Activated CD4-positive, alpha-beta T cell treated with anti-CD3 and anti-CD28 coated beads, Interleukin-2, Interleukin-6, amounts not matched to agents 100 ng/mL and 50 ng/mL, durations not matched to agents 16 hours and 8 hours (primary cell): ENCODE measurements at places on chromosomes 3 and 15.

GRCh38 chr3:110667216-110667615, 404.4 kb upstream of the NECTIN3 start:
- DNase-seq = no peak

DNA sequence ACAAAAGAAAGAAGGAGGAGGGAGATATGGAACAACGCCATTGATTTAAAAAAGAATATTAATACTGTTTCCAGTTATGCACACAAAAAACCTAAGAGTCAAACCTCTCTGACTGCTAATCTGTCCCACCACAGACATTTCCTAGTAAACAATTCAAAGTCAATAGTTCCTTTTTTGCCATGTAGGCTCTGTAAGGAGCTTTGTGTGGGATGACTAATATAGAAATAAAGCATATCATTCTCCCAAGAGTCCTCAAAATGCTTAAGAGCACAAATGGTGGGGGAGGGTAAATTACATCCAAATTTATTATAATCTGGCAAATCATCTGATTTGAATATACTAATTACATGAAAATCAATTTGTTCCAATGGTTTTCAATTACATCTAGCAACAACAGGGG, 155.9 kb upstream of the CNTN4 start:
- DNase-seq = no peak

GRCh38 chr15:76340803-76341365, 4.3 kb downstream of the ISL2 start:
- peak; percentile 63 for DNase-seq

DNA sequence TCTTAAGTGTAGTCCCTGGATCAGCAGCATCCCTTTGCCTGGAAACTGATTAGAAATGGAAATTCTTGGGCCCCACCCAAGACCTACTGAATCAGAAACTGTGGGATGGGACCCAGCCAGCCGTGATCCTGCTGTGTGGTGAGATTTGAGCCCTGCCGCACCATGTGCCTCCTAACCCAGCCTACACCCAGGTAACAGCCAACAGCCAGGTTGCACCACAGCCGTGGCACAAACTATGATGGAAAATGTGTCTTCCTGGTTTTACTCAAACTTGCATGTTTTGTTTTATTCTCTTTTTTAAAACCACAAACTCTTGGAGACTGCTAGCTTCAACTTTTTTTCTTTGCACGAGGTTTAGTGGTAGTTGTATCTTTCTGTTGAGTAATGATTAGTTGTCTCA, 2.6 kb downstream of the LIMD1 start:
- DNase-seq = peak; percentile 61

DNA sequence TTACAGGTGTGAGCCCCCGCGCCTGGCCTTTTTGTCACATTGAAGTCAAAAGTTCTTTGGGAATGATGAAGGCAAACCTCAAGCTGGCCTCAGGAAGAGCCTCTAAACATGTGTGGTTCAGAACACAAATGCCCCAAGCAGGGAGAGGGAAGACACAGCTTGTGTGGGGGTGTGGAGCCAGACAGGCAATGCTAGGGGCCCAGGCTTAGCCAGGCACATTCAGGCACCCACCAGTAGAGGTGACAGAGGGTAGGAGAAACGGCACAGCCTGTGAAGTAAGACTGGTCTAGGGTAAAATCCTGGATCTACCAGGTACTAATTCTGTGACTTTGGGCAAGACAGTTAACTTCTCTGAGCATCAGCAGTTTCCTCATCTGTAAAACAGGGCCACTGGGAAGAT, 3.5 kb downstream of the HDC start:
- DNase-seq = peak; percentile 55

DNA sequence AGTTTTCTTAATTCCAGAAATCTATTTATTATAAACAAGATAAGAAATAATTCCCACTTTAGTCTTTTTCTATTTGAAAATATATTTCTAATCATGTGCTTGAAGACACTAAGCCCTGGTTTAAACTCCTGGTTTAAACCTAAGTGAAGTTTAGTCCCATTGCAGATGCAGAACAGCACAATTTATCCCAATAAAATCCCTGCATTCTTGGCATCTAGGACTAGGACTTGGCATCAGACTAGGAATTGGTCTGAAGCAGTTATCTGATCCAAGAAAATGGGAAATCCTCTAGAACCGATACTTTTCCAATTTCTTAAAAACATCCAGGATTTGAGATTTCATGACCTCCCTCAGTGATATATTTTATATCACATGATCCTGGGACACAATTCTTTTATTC, 168.8 kb upstream of the VEPH1 start:
- no peak for DNase-seq

DNA sequence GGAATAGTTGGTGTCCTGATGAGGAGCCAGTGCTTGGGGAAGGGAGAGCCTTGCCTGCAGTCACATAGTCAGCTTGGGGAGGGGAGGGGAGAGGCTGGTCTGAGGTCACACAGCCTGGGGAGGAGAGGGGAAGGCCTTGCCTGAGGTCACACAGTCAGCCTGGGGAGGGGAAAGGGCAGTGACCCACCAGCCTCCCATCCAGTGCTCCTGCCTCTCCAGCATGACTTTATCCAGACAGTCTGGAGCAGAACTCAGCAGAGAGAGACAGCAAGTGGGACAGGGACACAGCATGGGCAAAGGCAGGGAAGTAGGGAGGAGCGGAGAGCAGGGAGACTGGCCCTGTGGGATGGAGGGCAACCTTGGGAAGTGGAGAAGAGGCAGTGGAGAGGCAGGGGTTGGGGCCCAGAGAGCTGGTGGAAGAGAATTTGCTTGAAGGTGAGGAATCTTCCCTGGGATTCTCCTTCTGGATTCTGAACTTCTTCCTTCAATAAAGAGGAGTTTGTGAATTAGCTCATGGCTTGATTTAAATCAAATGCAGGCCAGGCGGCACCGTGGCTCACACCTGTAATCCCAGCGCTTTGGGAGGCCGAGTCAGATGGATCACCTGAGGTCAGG, 64.5 kb downstream of the CORO2B start:
- DNase-seq = no peak

GRCh38 chr3:148477375-148477774, 220.3 kb upstream of the AGTR1 start:
- DNase-seq = no peak

DNA sequence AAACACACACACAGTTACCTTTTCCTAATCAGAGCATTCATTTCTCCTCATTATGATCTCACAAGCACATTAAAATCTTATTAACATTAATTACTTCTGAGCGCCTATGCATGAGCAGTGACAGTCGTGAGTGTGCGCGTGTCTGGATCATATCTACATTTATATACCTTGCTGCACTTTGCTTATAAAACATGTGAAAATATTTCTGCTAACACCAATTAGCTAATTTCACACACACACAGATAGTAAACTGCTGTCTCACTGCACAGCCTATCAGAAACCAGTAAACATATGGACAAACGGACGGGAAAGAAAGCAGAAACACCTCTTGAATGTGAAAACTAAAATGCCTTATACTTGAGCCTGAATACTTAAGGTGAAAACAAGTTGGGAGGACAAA, 64.8 kb downstream of the ZBTB20 start:
- DNase-seq = no peak

- no peak for DNase-seq
Measured at GRCh38 chr3:88742106-88742505, 365.3 kb upstream of the EPHA3 start.
